Femur (tissue), 1 donor: ENCODE measurements at places on chromosomes 5 and 9.

- DNase-seq = no peak
Measured at GRCh38 chr5:154767576-154767975, 12.4 kb downstream of the LARP1 start.

DNA sequence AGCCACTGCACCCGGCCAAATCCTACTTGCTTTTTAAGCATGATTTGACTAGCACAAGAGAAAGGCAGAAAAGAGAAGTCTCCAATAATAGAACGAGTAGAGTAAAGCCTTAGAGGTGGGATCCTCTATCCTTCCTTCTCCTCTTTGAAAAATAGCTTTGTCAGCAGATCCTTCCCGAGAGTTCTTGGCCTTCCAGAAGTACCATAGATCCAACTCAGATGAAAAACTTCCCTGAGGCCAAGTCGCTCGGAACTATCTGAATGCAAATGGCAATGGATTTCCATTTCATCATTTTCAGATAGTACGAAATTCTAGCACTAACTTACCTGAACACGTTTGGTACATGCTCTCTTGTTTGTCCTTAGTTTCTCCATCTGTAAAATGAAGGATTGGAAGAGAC lies 52.0 kb upstream of the SLIT3 start:
- no peak for DNase-seq

GRCh38 chr5:174354571-174354970 lies 309.1 kb downstream of the NSG2 start:
- DNase-seq = no peak

GRCh38 chr9:81002242-81002641 lies 687.1 kb downstream of the TLE1 start:
- no peak for DNase-seq

- DNase-seq = no peak
Measured at GRCh38 chr5:134455466-134455865, 43.8 kb upstream of the CDKN2AIPNL start.

GRCh38 chr9:113990975-113991471 lies 87.1 kb downstream of the AMBP start:
- peak; percentile 25 for DNase-seq

DNA sequence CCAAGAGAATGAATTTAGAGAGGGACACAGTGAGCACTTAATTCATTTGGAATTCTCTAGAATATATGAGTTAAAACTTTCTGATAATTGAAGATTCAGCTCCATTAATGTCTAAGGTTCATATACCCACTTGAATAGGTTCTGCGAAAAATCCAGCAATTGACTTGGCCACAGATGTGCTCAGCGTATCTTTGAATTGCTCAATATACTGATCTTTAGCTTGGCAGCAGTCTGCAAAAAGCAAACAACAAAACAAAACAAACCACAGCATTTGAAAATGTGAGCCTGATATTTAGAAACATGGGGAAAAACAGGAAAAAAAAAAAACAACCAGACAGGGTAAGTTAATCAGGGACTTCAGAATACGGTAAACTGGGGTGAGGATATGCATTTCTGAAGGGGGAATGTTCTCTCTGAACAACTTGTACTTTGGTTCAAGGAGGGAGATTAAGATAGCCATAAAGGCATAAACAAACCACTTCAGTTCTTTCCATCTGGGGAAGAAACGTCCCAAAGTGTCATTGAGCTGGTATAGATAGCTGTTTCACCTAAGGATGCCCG lies 21.4 kb downstream of the AGXT2 start:
- no peak for DNase-seq
